Neural crest cell (in vitro differentiated cells): ENCODE measurements at places on chromosomes 12 and 14.

DNA sequence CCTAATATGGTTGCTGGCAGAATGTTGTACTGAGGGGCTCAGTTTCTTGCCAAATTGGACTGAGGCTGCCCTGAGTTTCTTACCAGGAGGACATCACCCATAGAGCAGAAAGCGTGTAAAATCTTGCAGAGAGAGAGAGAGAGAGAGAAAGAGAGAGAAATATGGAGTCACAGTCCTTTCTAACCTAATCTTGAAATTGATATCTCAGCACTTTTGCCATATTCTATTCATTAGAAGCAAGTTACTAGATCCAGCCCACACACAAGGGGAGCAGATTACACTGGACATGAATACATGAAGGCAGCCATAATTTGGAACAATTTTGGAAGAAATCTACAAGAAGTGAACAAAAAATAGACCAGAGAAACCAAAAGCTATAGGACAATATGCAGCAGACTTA, 4.1 kb upstream of the CD163L1 start:
- DNase-seq: no peak

- no peak for DNase-seq
Observed at GRCh38 chr14:92780444-92781232, 13.5 kb upstream of the GOLGA5 start.

DNA sequence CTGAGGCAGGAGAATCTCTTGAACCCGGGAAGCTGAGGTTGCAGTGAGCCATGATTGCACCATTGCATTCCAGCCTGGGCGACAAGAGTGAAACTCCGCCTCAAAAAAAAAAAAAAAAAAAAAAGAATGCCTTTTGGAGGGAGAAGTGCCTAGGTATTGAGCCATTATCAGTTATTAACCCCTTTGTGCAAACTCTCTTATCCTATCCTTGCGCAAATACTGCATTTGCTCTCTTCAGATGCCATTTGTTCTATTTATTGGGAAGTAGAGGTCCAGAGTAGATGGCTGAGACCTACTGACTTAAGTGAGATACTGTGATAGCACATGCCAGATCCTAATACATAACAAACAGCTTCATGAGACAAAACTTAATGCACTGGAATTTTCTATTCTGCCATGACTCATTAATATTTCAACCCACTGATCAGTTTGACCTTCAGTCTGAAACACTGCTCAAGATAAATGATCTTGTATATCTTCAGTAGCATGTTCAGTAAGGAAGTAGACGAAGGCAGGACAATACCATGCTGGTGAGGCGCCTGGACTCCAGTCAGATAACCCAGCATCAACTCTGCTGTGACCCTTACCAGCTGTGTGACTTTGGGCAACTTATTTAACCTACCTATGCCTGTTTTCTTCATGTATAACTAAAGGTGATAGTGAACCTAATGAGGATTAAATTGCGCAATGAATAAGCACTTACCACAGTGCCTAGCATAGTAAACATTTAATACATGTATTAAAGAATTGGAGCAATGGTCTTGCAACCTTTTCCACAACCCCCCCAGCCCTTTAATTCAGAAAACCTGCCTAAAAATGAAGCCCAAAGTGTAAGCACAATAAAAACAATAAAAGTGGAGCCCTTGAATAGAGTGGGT, 5.7 kb upstream of the DNAAF2 start:
- DNase-seq: no peak

GRCh38 chr12:116616536-116617248, 57.5 kb downstream of the MAP1LC3B2 start:
- DNase-seq: no peak

- no peak for DNase-seq
Observed at GRCh38 chr14:29741909-29742401, 185.7 kb downstream of the PRKD1 start.

DNA sequence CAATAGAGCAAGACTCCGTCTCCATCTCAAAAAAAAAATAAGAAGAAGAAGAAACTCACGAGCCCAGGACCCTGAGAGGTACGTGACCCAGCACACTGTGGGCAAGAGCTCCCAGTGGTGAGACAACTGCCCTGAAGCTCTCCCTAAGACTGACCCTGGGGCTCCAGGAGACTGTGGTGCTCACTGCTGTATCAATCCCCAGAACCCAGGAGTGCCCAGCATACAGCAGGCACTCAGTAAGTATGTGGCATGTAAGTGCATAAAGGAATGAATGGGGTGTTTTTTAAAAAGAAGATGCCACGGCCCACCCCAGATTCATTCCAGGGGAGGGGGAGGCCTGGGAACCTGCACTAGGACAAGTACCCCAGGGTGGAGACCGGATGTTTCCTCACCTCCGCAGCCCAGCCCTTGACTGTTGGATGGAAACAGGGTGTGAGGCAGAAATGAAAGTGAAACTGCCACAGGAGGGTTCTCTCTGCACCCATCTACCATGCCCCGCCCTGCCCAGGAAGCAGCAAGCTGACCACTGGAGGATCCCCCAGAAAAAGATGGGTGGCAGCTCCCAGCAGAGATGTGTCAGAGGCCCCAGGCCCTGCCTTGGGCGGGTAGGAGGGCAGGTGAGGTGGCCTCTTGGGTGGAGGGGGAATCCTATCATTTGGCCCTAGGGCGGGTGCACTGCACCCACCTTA, 12.2 kb downstream of the ITPK1 start:
- no peak for DNase-seq

DNA sequence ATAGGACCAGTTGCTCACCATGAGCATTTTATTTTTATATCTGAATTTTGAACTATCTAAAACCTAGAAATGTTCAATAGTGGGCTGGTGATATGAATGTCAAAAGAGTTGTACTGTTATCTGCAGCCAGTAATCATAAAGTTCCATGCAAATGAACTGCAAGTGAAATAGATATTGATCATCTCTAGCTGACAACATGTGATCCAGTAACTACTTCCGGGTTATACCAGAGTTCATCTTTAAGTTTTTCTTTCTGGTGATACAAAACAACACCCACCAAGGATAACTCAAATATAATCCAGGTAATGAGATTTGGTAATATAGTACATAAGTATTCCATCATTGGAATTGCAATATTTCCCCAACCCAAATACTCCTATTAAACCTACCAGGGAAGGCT, 4.1 kb downstream of the IL26 start:
- DNase-seq: no peak

- DNase-seq: no peak
Observed at GRCh38 chr12:88298761-88299242, 156.7 kb downstream of the TMTC3 start.
